ENCODE measurements at places on chromosomes 2 and 18.

DNA sequence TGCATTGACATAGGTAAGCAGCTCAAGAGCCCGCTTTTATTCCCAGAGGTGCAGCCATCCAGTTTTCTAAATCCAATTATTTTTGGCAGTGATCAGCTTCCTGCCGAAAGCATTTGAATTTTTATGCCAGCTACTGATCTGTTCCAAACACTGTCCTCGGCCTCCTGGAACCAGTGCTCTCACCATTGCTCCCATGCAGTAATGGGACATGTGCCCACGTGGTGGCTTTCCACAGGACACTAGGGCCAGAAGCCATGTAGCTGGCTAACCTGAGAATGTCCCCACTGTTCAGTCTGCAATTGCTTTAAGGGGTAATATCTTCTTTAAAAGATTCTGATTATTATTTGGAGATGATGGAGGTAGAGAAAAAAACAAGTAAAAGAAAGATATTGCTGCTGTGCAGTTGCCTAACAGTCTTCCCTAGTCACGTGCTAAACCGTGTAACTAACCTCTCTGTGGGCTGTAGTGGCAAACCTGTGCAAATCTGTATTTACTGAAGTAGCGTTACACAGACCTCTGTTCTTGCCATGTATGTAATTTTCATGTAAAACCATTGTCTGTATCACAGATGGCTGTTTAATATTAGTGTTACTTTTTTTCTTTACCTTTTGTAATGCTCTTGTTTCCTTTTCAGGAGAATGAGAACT lies 13.0 kb downstream of the GRHL1 start:
- DNase-seq, result no peak

GRCh38 chr2:105645938-105646773 lies 98.6 kb upstream of the NCK2 start:
- DNase-seq, result no peak

DNA sequence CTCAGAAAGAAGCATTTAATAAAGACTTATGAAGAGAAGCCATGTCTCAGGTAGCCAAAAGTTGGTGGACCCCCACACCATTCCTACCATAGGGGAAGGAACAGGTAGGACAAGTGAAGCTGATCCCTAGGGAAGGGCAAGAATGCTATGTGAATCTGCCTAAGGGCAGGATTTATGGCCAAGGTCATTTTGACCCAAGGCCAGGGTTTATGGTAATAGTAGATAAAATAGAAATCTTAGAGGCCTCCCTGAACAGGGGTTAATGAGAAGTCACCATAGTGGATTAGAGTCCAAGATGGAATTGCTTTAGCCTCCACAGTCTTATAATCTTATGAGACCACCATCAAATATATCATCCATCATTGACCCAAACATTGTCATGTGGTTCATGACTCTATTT lies 26.0 kb upstream of the UBE2F start:
- no peak for DNase-seq

DNA sequence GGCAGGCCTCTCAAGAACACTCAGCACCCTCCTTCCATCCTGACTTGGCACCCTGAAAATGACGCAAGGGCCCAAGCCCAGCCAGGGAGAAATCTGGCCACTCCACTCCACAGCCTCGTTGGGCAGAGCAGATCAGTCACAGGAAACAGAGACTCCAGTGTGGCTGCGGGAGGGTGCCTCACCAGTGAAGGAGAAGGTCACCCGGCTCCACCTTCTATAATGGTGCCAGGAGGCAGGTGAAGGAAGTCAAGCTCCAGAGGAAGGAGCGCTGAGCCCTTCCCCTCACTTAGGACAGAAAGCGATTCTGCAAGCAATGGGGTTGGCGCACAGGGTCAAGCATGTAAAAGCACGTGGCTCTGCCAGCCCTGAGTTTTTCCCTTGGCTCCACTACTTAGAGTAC lies 35.3 kb downstream of the CRACDL start:
- no peak for DNase-seq

DNA sequence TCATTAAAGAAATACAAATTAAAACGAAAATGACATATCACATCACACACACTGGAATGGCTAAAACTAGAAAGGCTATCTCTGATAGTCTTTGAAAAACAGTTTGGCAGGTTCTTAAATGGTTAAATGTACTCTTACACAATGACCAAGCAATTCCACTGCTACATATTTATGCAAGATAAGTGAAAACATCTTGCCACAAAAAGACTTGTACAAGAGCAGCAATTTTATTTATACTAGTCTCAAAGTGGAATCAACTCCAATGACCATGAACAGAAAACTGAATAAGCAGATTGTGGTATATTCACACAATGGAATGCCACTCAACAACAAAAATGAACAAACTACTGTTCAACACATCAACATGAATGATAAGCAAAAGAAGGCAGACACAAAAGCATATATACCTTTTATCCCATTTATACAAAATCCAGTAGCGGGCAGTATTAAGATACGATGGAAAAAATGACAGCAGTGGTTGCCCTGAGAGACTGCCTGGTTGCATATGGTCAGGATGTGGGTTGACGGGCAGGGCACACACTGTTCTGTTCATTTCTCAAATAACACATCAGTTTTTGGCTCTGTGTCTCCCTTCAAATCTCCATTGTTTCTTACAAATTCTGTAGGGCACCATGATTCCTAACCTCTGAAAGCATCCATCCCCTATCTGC lies 25.4 kb downstream of the SP100 start:
- no peak for DNase-seq

- no peak for DNase-seq
Measured at GRCh38 chr2:171531836-171532450, 9.7 kb downstream of the CYBRD1 start.

DNA sequence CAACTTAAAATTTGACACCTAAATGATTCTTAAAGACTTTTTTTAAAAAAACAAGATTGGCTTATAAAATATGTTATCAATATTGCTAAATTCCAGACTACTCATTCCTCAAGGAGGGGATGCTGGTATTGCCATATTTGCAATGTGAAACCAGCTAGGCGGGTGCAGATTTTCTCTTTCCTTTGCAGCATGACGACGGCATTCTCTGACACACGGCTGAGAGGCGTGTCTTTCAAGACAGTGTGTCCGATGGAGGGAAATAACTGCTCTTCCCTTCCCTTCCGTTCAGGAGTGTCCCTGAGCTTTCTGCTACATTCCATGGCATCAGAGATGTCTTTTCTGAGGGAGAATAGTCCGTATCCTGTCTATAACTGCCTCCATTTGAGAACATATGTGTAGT lies 38.2 kb upstream of the CNGA3 start:
- no peak for DNase-seq

DNA sequence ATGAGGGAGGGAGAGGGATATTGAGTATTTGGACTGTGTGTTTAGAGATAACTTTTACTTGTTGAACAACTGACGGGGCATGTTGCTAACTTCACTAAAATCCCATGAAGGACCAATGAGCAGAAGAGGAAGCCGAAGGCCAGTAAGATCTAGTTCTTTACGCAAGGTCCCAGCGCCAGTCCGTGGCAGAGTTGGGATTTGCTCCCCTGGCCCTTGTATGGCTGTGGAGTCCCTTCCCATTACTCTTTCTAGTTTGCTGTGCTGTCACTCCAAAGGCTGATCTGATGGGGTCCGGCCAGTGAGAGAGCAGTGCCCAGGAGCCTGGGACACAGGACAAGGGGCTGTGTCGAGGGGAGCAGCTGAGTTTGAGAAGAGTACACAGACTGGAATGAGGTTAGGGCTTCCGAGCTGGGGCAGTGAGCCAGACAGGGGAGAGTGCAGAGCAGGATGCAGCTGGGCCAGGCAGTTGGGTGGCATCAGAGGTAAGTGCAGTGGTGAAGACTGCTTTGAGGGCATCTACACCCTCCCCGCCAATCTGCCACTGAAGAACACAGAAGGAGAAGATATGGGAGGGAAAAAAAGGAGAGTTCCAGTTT lies 692.9 kb upstream of the HS6ST1 start:
- DNase-seq, result no peak

- no peak for DNase-seq
Measured at GRCh38 chr2:150620855-150621254, 133.4 kb upstream of the RND3 start.

- no peak for DNase-seq
Measured at GRCh38 chr2:173048522-173048896, 27.1 kb upstream of the MAP3K20 start.

DNA sequence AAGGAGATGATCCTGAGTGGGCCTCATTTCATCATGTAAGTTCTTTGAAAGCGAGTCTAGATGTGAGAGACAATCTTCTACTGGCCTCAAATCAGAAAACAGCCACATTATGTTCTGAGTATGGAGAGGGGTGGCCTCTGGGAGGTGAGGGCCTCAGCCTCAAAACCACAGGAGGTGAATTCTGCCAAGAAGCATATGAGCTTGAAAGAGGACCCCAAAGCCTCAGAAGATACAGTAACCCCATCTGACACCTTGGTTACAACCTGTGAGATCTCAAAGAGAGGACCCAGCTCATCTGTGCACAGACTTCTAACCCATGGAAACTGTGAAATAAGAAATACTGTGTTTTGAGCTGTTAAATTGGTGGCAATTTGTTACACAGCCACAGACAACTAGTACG lies 200.1 kb downstream of the ARHGAP15 start:
- DNase-seq, result no peak

GRCh38 chr2:98299211-98299905 lies 46.9 kb upstream of the CNGA3 start:
- DNase-seq, result no peak

DNA sequence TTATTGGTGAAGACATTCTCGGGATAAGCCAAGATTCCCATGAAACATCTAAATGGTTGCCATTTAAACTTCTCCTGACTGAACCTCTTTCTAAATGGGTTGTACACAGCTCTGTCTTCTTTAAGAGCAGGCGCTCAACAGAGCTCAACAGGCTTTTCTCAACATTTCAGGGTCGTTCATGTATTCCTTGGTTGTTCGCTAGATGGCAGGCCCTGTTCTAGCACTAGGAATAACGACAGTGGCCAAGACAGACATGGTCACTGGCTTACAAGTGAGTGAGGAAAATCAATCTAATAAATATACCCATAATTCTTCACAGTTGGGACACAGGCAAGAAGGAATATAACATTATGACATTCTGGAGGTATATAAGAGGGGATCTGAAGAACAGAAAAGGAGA lies 154.5 kb downstream of the SMAD2 start:
- no peak for DNase-seq

DNA sequence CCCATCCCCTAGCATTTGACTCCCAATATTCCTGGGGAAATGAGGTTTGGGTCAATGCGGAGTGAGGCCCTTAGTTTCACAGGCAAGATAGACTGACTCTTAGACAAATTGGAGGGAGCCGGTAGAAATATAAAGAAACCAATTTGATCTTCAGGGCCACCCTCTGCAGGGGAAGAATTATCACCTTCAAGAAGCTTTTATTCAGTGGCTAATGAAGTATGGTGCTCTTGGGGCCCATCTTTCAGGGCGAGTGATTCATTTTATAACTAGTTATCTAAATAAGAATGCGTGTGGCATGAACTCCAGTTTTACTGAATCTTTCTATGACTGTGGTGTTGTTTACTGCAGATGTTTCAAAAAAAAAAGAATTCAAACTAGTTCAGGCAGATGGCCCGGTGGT lies 88.4 kb downstream of the LYPD1 start:
- no peak for DNase-seq

DNA sequence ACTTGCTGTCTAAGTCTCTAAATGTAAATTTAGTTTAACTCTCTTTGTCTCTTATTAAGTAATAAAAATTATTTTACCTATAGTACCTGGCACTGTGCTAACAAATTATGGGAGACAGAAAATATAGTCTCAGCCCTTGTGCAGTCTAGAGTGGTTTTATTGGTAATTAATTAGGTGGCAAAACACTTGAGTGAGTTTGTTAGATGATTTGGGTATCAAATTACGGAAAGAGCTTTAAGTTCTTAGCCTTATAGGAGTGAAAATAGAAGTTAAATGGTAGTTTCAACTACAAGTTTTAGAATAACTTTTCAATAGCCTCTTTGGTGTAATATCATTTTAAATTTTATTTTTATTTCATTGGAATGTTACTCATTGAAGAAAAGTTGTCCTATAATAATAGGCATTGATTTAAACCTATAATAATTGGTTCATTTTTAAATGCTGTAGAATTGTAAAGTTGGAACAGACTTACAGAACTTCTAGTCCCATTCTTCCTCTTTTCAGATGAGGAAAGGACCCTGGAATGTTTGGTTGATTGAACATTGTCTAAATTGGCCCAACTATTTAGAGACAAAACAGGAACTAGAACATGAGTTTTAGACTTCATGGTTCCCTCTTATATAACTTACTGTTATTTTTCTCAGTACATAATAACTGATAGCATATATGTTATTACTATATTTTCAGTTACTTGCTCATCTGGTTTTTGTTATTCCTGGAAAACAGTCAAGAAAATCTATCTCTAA lies 10.2 kb upstream of the HTR2B start:
- DNase-seq, result no peak

DNA sequence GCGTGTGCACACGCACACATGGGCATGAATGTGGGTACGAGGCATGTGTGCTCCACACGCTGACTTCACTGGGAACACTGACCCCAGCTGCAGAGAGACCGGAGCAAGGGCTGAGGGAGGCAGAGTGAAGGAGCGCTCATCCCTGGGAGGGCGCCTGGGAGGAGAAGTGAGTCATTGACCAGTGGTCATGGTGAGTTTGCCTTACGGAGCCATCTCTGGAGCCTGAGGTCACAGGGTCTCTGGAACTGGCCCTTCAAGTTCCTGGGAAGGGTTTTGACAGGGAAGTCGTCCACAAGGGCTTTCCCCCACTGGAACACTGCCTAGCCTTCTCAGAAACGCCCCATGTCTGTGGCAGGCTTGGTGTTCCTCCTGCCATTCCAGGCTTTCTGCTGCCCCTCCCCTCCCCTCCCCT lies 14.3 kb upstream of the TMEM185B start:
- no peak for DNase-seq

GRCh38 chr2:69192176-69192945 lies 179.4 kb downstream of the ANTXR1 start:
- DNase-seq, result no peak

- no peak for DNase-seq
Measured at GRCh38 chr2:38146907-38147307, 71.0 kb upstream of the CYP1B1 start.

DNA sequence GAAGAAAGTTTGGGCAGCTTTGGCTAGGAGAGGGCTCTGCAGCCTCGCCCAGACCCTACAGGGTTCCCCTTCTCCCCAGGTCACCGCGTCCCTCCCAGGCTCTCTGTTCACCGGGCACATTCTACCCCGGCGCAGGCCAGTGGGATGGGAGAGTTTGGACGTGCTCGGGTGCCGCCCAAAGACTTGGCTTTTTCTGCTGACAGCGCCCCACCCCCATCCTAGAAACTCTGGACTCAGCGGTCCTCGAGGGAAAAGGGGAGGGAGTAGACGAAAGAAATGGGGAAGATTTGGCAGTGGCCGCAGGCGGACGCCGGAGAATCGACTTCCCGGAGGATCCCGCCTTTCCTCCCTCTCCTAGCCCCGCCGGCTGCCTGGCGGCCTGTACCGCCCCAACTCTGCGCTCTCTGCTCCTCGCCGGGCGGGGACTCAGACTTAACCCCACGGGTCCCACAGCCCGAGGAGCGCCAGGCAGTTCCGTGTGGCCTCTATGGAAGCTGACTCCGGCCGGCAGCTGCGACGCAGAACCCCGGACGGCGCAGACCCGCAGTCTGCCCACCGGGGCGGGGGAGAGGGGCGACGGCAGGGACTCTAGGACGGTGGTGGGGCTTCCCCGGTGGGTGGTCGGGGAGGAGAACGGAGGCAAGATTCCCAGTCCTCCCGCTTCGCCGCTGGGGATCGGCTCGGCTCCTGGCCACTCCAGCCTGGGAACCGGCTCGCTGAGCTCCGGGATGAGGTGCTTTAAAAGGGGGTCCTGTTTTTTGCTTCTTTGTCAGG lies 863 bp upstream of the SIX2 start:
- DNase-seq, result no peak

Measured in activated B cell treated with CpG ODN at 0.5 μM for 24 hours (primary cell).